Right atrium auricular region (tissue), 2 donors: ENCODE measurements at places on chromosomes 4 and X.
A peak's percentile ranks its signal among the peaks of the same experiment; 100 is the strongest.

DNA sequence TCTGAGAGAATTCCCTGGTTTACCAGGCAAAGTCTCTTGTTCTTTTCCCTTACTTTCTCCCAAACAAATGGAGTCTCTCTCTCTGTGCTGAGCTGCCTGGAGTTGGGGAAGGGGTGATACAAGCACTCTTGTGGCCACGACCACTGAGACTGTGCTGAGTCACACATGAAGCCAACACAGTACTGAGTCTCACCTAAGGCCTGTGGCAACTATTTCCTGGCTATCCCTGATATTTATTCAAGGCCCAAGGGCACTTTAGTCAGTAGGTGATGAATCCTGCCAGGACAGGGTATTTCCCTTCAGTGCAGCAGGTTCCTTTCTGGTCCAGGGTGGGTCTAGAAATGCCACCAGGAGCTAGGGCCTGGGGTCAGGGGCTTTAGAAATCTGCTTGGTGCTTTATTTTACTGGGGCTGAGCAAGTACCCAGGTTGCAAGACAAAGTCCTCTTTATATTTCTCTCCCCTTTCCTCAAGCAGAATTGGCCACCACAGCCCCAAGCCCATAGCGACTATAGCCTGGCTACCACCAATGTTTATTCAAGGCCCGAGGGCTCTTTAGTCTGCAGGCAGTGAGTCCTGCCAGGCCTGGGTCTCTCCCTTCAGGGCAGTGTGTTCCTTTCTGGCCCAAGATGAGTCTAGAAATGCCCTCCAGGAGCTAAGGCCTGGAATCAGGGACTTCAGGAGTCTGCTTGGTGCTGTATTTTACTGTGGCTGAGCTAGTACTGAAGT, 10.5 kb downstream of the ARL13A start:
- no peak overlapping the region for H3K27ac ChIP-seq
- H3K4me1 ChIP-seq: no peaks in the 10 kb centered on the region
- H3K4me3 ChIP-seq: no peak overlapping the region
- no peaks in the 10 kb centered on the region for H3K36me3 ChIP-seq

DNA sequence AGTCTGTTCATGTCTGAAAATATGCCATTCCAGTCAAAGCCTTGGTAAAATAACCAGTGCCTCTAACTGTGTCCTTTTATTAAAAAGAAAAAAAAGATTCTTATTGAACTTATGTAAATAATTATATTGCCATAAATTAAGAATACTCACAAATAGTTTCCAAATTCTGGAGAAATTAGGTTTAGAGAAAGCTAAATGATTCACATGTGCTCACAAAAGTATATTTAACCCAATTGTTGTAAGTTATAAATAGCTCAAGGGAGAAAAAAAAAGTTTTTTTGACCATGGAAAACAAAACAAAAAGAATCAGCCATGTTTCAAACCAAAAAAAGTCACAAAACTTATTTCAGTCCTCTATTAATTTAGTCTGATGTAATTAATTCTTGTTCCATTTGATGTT, 25.3 kb upstream of the HERC6 start:
- no peak for DNase-seq
- H3K4me3 ChIP-seq: no peak overlapping the region
- H3K4me1 ChIP-seq: no peaks in the 10 kb centered on the region
- H3K27me3 ChIP-seq: no peaks in the 10 kb centered on the region

- H3K4me3 ChIP-seq: no peak overlapping the region
- H3K4me1 ChIP-seq: no peaks in the 10 kb centered on the region
- no peak for DNase-seq
- no peaks in the 10 kb centered on the region for H3K27me3 ChIP-seq
- no peaks in the 10 kb centered on the region for H3K36me3 ChIP-seq
- H3K27ac ChIP-seq: no peak overlapping the region
Measured at GRCh38 chr4:9845791-9846493, 64.5 kb downstream of the DRD5 start.

DNA sequence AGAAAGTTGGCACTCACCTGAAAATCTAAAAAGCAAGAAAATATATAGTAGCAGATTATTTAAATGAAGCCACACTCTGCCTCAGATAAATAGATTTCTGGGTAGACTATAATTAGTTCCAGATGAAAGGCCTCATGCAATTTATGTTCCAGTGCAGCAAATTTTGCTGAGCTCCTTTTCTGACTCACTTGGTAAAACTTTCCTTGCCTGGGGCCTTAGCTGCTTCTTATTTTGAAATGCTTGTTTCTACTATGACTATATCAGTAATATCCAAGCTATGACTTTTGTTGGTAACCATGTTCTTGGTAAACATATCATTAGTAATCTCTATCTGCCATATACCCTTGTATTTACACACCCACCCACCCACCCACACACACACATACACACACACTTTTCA, 961.8 kb downstream of the SH3BGRL start:
- no peak overlapping the region for H3K4me3 ChIP-seq
- H3K36me3 ChIP-seq: no peaks in the 10 kb centered on the region
- H3K27ac ChIP-seq: no peak overlapping the region
- no peak for DNase-seq
- H3K27me3 ChIP-seq: no peaks in the 10 kb centered on the region

DNA sequence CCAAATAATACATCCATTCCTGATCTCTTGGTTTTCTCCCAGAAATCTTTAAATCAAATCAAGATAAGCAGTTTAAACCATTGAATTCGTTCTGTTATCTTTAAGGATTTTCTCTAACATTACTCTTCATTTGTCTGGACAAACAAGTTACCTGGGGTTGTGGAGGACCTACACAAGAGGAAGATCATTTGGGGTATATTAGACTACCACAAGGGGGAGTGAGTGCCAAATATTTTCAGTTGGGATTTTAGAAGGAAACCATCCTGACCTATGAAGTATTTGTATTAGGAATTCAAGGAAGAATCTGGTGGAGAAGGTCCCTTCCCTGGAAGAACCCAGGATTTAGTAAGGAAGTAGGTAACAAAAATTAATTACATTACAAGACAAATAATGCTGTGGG, 12.0 kb upstream of the DCHS2 start:
- no peak overlapping the region for H3K4me3 ChIP-seq
- no peak for DNase-seq
- H3K36me3 ChIP-seq: no peaks in the 10 kb centered on the region
- H3K4me1 ChIP-seq: no peaks in the 10 kb centered on the region
- H3K27ac ChIP-seq: no peak overlapping the region
- H3K27me3 ChIP-seq: no peaks in the 10 kb centered on the region

GRCh38 chr4:124386648-124387047, 325.9 kb downstream of the ANKRD50 start:
- H3K4me3 ChIP-seq: no peak overlapping the region
- H3K27ac ChIP-seq: no peak overlapping the region
- no peaks in the 10 kb centered on the region for H3K36me3 ChIP-seq
- no peaks in the 10 kb centered on the region for H3K27me3 ChIP-seq
- H3K4me1 ChIP-seq: no peaks in the 10 kb centered on the region

- H3K4me1 ChIP-seq: no peaks in the 10 kb centered on the region
- H3K27ac ChIP-seq: no peak overlapping the region
- H3K4me3 ChIP-seq: no peak overlapping the region
- H3K36me3 ChIP-seq: no peaks in the 10 kb centered on the region
- H3K27me3 ChIP-seq: no peaks in the 10 kb centered on the region
Measured at GRCh38 chr4:20354120-20354519, 102.4 kb downstream of the SLIT2 start.

GRCh38 chr4:133866328-133866699, 335.3 kb downstream of the PABPC4L start:
- no peaks in the 10 kb centered on the region for H3K4me1 ChIP-seq
- DNase-seq: no peak
- no peaks in the 10 kb centered on the region for H3K27me3 ChIP-seq
- H3K4me3 ChIP-seq: no peak overlapping the region

- H3K36me3 ChIP-seq: peaks cover 3% of the 10 kb centered on the region
- DNase-seq: no peak
- no peak overlapping the region for H3K4me3 ChIP-seq
- H3K4me1 ChIP-seq: no peaks in the 10 kb centered on the region
Measured at GRCh38 chr4:1352567-1352900, 5.5 kb downstream of the UVSSA start.

DNA sequence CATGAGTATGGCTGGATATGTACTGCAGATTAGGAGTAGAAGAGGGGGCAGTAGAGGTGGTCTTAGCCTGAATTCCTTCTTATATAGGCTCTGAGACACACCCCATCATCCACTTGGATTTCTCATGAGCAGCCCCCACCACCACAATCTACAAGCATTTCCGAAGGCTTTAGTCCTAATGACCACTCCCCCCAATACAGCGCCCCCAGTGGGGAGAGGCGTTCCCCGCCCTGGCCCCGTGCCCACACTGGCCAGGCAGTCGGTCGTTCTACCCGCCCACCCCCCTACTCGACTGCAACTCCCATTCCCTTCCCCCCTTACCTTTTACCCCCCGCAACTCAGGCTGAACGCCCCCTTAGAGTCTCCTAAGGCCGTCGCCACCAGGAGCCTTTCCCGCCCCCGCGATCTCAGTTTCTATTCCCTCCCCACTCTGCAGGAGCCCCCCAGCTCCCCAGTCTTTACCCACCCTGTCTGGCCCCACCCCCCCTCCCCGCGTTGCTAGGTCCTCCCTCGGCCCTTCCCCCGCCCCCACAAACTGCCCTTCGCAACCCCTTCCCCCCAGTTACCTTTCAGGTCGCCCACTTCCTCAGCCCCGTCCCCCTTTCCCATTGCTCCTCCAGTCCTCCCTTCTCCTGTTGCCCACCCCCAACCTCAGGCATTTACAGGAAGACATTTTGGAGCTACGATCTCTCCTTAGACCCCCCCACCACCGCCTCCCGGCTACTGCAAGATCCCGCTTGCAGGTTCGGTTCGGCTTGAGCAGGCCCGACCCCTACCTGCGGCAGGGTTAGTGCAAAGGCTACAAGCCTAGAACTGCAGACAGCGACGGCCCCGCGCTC, 468 bp downstream of the ZMYM3 start:
- H3K4me3 ChIP-seq: peak overlapping the region; percentile 69
- peaks cover 4% of the 10 kb centered on the region for H3K36me3 ChIP-seq
- H3K4me1 ChIP-seq: no peaks in the 10 kb centered on the region
- no peak for DNase-seq

GRCh38 chrX:15973946-15974345, 119.3 kb upstream of the AP1S2 start:
- H3K27me3 ChIP-seq: no peaks in the 10 kb centered on the region
- H3K36me3 ChIP-seq: no peaks in the 10 kb centered on the region
- no peak for DNase-seq
- H3K4me3 ChIP-seq: no peak overlapping the region
- H3K4me1 ChIP-seq: no peaks in the 10 kb centered on the region
- H3K27ac ChIP-seq: no peak overlapping the region

DNA sequence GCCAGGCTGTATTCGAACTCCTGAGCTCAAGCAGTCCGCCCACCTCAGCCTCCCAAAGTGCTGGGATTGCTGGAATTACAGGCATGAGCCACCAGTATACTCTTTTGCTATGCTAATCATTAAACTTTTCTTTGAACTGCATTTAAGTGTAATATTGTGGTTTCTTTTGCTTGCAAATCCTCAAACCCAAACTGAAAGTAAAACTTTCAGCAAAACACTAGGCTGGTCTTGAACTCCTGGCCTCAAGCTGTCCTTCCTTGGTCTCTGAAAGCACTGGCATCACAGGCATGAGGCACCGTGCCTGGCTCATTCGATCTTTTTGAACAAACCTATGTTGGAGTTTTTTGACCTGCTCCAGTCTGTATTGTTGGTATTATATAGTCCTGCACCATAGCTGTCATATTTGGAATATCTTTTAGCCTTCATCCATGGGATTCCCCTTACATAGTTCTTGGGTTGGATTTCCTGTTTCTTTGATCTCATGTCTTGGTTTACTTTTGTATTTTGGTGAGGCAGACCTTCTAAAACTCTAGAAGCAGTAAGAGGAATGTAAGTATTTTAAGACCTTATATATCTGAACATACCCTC, 34.1 kb downstream of the MOB1B start:
- no peak overlapping the region for H3K27ac ChIP-seq
- H3K36me3 ChIP-seq: no peaks in the 10 kb centered on the region
- H3K4me1 ChIP-seq: no peaks in the 10 kb centered on the region
- DNase-seq: no peak
- H3K4me3 ChIP-seq: no peak overlapping the region
